ENCODE measurements at places on chromosomes 6 and 20.
A peak's percentile ranks its signal among the peaks of the same experiment; 100 is the strongest.

DNA sequence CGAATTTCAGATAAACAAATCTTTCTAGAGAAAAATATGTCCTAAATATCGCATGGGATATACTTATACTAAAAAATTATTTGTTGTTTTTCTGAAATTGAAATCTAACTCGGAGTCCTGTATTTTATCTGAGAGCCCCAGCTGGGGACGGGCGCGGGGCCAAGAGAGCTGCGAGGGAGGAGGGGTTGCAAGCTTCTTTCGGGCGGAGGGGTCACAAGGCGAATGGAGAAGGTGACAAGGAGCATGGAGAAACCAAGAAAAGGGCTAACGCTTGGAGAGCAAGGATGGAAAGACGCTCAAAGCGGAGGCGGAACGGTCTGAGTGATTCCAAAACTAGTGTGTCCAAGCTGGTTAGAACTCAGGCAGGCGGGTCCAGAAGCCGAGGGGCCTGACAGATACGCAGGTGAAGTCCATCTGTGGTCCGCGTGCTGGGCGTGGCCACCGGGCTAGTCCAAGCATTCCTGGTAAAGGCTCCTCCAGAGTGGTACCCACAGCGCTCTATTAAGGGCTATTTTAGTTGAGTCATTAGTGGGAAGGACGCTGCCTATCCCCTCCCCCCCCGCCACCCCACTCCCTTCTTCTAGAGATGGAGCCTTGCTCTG is 41.5 kb upstream of the ZNFX1 start:
- DNase-seq = peak; percentile 18

- DNase-seq = no peak
Observed at GRCh38 chr6:150846641-150847040, 18.9 kb upstream of the MTHFD1L start.

DNA sequence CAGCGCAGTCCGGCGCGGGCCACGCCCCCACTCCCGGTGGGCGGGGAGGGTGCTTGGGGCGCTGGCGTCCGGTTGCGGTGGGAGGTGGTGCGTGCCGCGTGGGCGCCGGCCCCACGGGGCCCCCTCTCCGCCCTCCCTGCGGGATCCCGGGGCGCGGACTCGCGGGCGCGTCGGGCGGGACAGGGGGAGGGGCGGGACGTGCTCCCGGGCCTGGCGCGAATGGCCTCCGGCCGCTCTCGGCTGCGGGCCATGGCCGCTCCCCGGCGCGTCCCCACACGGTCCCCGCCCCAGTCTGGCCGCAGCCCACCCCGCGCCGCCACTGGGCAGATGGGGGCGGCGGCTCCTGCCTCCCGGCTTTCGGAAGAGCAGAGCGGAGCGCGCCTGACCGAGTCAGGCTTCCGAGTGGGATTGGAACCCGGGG is 771 bp upstream of the PPP1R3G start:
- DNase-seq = no peak

DNA sequence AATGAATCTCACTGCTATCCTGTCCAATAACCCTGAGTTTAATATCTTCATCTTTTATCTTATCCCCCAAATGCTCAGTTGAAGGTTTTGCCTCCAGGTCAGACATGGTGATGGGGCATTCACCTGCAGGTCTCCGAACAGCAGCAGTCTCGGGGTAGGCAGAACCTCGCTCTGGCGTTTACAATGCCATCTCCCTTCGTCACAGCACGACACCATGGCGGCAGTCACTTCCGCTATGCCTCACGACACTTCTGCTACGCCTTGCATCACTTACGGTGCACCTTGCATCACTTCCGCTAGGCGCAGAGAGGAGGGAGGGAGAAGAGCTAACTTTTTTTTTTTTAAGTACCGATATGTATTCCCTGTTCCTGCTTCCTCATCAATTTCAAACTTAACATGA is 194.9 kb downstream of the BCAS1 start:
- DNase-seq = no peak

GRCh38 chr20:41497186-41497895 is 120.8 kb downstream of the CHD6 start:
- no peak for DNase-seq

DNA sequence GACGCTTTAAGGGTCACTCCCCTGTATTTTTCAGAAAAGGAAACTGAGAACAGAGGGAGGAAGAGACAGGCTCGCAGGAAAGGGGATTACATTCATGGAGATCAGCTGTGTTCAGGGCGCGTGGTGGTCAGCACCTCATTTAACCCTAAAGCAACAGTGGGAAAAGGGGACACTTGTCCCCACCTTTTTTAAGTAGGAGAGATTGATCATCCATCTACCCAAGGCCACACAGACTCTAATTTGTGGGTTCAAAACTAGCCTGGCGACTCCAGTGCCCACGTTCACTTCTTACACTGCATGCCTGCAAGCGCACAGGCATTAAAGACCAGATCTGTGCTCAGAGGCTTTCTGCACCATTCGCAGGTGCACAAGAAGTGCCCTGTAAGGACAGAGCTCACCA is 167.9 kb upstream of the SNX9 start:
- DNase-seq = no peak

- DNase-seq = no peak
Observed at GRCh38 chr6:164532198-164533044, 777.0 kb downstream of the C6orf118 start.

GRCh38 chr6:154909311-154909710 is 85.8 kb upstream of the TIAM2 start:
- DNase-seq = no peak

GRCh38 chr6:23282252-23283021 is 713.1 kb downstream of the HDGFL1 start:
- DNase-seq = no peak

DNA sequence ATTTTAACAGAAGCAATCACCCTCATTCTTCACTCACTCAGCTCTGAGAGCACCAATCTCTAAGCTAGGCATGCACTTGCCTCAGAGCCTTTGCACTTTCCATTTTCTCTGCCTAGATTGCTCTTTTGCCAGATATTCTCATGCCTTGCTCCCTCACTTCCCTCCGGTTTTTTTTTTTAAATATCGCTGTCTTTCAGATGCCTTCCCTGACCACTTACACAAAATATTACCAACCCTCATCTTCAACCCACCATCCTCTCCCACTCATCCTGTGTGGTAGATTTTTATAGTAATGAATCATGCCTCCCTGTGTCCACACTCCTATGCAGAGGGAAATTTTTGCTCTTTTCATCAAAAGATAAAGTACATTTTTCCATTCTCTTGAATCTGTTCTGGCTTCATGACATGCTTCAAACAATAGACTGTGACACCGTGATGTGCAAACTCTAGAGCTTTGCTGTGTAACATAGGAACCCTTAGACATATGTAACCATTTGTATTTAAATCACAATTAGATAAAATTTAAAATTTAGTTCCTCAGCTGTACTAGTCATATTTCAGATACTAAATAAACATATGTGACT is 437.1 kb downstream of the UTRN start:
- DNase-seq = no peak

DNA sequence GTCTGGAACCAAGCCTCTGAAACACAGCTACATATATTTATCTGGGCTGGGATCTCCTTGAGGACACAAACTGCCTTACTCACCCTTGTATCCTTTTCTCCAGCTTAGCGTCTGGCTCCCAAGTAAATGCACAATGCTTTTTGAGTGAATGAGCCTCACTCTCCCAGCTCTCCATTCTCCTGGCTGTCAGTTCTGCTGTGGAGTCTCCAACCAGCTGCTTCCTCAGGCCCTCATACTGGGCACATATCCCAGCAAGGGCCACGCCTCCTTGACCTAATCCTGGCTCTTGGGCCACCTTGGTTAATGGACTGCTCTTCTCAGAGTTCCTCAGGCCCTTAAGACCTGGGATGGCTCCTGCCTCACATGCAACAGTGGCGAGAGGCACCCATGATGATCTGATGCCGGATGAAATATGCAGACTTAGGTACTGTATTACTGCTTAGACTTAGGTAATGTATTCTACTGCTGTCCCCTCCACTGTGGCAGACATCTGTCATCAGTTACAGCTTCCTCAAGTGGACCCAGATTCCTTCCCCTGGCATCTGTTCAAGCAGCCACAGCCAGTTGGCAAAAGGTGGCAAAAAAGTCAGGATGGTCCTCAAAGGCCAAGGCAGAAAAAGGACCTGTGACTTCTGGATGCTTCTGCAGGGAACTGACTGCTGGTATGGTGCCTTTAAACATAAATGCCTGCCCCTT is 16.5 kb downstream of the SNHG17 start:
- no peak for DNase-seq

DNA sequence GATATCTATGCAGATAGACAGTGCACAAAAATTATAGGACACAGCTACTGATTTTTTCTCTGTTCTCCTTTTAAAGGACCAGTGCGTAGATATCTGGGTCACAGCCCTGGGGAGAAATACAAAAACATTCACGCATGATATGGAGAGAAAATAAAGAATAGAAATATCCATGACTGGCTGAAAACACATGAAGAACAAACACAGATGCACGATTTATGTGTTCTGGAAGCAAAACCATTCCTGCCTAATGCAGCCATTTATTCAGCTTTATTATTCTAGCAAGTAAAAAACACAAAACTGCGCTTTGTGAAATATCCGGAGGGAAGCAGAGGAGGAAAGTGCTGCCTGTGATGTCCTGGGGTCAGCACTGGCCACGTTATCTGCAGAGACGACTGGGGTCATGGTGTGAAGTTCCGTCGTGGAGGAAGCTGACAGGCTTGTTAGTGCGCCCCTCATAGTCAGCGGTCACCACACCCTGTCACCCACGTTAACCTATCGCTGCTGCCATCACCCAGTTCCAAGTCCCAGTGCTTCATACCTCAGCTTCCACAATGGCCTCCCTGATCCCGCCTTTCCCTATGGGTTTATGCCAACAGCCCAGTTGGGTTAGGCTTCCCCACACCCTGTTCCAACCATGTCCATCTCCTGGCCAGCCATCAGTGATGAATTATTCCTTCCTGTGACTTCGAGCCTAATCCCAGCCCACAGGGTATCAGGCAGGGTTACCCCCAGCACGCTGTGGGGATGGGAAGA is 86.6 kb upstream of the RPS6KA2 start:
- no peak for DNase-seq

- no peak for DNase-seq
Observed at GRCh38 chr6:149779644-149779963, 30.1 kb downstream of the PCMT1 start.

DNA sequence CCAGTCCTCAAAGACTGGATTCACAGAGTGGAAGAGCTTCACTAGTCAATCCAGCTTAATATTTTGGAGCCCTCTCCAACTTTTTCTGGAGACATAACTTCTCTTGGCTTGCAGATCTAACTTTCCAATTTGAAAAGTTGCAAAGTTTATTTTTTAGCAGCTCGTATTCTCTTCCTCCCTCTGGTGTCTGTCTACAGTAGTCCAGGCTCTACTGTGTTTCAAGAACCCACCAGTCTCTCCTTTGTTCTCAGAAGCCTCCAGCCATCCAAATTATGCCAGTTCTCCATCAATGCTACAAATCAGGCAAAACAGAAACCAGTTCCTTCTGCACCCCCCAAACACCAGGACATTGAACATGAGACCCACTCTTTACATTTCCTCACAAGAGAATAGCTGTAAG is 376.1 kb upstream of the OPRM1 start:
- DNase-seq = no peak

GRCh38 chr20:16095226-16095625 is 478.0 kb downstream of the KIF16B start:
- DNase-seq = no peak

- DNase-seq = no peak
Observed at GRCh38 chr6:11120271-11121005, 8.9 kb upstream of the ERVFRD-1 start.

GRCh38 chr20:23235173-23236027 is 115.2 kb upstream of the NXT1 start:
- peak; percentile 53 for DNase-seq
